Dermis blood vessel endothelial cell (primary cell): ENCODE measurements at places on chromosomes 7 and 10.

DNA sequence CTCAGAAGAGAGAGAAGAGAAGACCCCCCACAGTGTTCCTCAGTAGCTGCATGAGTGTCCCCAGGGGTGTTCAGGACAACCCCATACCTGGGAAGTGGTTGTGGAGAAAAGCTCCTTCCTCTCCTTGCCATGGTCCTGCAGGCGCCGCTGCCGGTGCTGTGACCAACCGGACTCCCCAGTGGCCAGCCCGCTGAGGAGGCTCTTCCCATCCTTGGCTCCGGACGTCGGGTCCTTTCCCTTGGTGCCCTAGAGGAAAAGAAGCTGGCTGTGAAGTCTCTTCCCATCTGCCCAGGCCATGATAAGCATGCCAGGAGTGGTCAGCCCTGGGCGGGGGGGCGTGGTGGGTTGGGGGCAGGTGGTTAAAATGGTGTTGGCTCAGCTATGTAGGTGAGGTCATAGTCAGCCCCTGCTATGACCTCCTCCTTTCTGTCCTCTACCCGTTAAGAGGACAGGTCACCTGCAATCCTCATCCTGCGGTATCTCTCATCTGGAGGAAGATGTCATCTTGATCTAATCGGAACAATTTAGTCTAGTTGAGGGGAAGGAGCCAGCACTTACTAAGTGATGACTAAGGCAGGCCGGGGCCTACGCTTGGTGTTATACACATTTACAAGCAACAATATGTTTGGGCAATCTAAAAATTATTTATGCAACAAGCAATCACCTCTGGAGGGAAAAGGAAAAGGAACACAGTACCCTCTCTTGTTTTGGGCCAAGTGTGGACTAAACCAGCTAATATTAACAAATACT, 13.2 kb downstream of the WDR91 start:
- no peak for DNase-seq

DNA sequence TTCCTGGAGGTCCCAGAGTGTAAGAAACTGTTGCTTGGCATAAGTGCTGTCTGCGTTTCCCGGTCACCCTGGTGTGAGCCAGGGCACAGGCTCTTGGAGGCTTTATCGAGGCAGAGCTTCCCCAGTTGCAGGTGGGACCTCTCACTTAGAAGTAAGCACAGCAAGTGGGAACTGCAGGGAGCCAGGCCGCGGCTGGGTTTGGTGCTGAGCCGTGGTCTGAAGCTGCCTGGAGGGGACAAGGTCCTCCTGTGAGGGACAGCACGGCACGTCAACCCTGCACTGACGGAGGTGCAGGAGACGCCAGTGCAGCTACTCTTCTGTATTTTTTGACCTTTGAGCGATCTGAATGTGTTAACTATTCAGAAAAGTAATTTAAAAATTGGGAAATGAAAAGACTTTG, 55.8 kb upstream of the PFKFB3 start:
- DNase-seq = no peak

GRCh38 chr10:18684416-18684815, 25.2 kb downstream of the ARL5B start:
- DNase-seq = no peak

DNA sequence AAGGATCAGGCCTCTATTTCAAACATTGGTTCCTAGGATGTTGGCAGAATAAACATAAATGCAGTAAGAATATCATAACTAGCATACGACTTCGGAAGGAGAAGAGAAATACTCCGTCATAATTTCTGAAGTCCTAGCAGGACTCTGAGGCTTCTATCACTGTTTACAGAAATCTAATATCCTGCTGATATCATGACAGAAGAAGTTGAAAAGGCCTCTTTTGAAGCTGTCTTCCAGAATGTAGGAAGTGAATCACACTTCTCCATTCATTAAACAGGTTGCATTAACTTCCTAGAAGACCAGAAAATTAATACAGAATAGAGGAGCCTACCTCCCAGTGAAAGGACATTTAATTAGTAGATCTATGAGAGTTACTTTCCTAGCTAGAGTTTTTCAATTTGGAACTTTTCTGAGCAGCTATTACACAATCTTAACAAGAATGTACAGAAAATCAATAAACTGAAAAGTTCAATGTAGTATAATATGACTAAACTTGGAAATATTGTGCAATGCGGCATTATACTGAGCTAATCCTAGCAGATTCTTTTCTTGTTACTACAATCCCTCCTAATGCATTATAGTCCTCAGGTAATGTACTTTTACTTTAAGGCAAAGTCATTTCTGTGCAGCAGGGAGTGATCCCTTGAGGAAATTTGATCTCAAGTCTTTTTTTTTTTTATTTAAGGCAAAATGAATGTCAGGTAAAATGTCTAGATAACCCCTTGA, 622.6 kb upstream of the CELF2 start:
- DNase-seq = no peak
